ENCODE measurements at places on chromosomes 7 and 10.

DNA sequence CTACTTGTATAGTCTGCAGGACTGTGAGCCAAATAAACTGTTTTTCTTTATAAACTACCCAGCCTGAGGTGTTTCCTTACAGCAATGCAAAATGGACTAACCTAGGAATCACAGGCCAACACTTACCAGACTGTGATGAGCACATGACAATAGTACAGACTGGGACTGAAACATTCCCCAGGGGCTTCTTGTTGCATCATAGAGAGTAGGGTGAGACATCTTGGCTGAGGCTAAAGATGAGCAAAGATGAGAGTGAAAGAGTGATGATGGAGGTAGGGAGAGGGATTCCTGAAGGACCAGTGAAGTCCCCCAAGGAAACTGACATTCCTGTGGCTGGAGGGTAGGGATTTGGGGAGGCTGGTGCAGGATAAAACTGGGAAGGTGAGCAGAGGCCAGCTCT is 194.4 kb downstream of the TPST1 start:
- DNase-seq, result no peak

GRCh38 chr7:34069676-34070075 is 164.3 kb downstream of the BMPER start:
- DNase-seq, result no peak

GRCh38 chr10:100728928-100729861 is 16.2 kb upstream of the PAX2 start:
- DNase-seq, result peak; percentile 44

GRCh38 chr10:77936697-77937567 is 10.4 kb upstream of the DLG5 start:
- DNase-seq, result no peak

DNA sequence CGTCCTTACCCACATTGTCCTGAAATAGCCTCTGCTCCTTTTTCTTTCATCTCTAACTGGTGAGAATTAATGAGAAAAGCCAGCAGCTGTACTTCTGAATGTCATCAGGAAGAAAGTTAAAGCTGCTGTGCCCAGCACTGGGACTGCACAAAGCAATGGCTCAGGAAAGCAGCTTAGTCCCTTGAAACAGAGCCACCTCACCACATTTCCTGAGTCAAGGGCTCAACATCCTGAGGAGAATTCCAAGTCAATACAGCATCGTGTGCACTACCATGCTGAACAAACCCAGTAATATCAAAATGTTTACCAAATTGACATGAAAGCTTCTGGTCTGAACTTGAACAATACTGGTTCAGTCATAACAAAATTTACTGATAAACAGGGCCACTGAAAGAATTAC is 140.1 kb downstream of the KMT2E start:
- no peak for DNase-seq

GRCh38 chr10:129760416-129760815 is 203.7 kb downstream of the EBF3 start:
- DNase-seq, result no peak

DNA sequence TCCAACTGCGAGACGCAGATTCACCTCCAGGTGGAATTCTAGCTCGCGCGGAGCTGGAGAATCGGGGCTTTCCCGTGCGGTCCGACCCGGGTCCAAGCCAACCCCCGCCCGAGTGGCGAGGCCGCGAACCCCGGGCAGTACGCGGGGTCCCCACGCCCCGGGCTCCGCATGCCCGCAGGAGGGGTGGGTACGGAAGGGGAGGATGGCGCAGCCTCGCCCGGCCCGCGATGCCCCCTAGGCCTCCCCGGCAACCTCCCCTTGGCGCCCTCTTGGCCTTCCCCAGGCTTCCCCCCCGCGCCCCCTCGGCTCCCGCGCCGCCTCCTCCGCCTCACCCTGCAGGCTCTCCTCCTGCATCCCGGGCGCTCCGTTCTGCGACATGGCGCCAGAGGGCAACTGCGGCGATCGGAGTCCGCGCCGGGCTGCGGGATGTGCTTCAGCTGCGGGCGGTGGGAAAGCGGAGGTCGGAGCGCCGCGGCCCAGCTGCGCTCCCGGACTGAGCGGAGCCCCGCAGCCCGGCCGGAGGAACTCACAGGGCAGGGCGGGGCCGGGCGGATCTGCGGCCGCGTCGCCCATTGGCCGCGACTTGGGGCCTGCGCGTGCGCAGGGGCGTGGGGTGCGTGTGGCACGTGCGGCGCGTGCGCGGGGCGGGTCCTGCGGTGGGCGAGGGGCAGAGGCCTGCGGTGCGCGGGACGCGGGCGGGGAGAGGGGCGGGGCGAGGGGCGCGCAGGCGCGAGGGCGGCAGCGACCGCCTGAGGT is at the start of gene BNIP3:
TSS of gene BNIP3 (minus strand) at position 495 of the 756 bp plus-strand sequence. CDS start at position 378, 117 bp downstream.
- DNase-seq, result peak; percentile 95

DNA sequence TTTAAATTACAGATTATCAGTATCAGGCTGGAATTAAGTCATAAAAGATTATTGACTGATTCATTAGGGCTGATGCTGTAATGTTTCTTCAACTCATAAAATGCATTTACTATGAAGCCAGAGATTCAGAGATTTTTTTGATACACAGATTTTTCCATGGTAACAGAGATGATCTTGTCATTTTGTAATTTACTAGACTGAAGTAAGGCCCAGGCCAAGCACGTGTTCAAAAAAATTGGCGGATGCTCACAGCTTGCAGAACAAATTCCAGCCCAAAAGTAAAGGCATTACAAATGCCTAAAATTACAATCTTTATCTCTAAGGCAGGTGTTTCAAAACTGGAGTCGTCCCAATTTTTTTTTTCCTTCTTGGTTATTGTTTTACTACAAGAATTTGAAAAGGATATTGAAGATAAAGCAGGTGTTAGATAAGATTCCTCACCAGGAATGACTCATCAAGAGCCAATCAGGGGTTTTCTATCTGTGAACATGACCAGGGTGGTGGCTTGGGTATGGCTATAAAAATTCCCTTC is 78.4 kb upstream of the MEOX2 start:
- DNase-seq, result no peak

GRCh38 chr10:102588875-102589274 is 55.4 kb upstream of the TRIM8 start:
- DNase-seq, result no peak

DNA sequence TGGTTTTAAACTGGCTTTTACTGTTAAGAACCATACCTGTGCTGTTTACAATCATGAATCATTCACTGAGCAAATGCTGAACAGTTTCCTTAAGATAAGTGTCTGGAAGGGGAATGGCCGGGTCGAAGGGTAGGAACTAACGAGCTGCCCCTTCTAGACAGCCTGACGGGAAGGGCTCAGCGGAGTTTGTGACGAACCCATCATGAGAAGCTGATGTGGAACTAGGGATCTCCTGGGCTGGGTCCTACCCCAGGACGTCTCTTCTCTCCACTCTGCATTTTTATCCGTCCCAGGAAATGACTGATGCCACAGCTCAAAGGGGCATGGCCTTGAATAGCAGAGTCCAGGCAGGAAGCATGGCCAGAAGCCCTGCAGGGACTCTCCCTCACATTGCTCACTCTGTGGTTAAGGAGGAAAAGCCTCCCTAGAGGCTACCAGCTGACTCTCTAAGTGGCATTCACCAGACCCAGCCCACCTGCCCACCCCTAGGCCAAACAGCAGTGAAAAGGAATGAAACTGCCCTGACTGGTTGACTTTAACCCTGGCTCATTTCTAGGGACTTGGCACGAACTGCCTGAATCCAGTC is 112.0 kb downstream of the PFKFB3 start:
- DNase-seq, result no peak

GRCh38 chr7:33072471-33072870 is 9.9 kb upstream of the NT5C3A start:
- no peak for DNase-seq

- no peak for DNase-seq
Measured at GRCh38 chr7:3559278-3559677, 258.2 kb downstream of the SDK1 start.

DNA sequence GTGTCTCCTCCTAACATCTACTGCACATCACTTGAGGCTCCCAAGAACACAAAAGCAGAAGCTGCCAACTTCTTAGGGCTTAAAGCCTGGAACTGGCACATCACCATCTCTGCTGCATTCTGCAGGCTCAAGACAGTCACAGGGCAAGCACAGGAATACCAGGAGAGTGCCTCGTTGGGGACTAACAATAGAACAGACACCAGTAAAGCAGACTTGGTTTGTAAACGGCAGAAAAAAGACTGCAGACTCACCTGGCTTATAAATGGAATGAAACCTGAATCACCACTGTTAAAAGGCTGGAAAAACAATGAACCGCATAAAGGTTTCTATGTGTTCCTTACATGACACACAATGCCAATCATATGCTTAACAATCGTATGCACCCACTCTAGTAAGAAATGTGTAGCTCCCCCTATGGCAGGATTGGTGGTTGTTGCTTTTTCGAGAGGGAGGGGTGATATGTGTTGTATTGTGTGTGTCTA is 12.8 kb downstream of the RHEB start:
- no peak for DNase-seq

- DNase-seq, result no peak
Measured at GRCh38 chr7:43787771-43788170, 29.3 kb downstream of the BLVRA start.

DNA sequence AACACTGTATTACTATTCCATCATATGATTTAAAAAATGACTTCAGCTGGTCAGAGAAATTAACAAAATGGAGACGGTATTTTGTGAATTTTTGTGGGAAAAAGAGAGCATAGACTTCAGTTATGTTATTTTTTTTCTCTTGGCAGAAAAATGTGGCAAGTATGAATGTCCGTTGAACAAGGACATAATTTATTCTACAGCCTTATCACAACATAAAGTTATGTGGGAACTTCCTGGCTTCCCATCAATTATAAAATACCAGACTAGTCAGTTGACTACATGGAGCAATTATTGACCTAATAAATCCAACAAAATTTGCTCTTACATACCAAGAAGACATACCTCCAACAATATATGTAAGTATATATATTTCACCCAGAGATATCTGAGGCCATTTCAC is 88.6 kb upstream of the PPP1R3A start:
- DNase-seq, result no peak

GRCh38 chr10:20892011-20892585 is 5.0 kb downstream of the NEBL start:
- no peak for DNase-seq

DNA sequence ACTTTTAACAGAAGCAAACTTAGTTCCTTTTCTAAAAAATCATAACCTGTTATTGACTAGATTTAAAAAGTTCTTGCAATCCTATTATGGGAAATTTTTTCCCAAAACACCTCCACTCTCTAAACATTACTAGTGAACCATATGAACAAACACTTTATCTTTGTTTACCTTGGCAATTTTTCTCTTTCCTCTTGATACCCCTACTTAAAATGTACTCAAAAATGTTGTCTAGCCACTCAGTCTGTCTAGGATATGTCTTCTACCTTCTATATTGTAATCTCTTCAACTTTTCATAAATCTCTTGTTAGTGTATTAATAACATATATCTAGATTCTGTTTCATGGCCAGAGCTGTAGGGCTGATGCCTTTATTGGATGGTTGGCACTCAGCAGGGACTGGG is 630.0 kb upstream of the GRM3 start:
- DNase-seq, result no peak

GRCh38 chr7:138750901-138751464 is 46.8 kb upstream of the TMEM213 start:
- no peak for DNase-seq

Data from activated naive CD8-positive, alpha-beta T cell treated with anti-CD3 and anti-CD28 coated beads for 36 hours (primary cell).